HT-29 (cell line): ENCODE measurements at places on chromosomes 3 and 15.

DNA sequence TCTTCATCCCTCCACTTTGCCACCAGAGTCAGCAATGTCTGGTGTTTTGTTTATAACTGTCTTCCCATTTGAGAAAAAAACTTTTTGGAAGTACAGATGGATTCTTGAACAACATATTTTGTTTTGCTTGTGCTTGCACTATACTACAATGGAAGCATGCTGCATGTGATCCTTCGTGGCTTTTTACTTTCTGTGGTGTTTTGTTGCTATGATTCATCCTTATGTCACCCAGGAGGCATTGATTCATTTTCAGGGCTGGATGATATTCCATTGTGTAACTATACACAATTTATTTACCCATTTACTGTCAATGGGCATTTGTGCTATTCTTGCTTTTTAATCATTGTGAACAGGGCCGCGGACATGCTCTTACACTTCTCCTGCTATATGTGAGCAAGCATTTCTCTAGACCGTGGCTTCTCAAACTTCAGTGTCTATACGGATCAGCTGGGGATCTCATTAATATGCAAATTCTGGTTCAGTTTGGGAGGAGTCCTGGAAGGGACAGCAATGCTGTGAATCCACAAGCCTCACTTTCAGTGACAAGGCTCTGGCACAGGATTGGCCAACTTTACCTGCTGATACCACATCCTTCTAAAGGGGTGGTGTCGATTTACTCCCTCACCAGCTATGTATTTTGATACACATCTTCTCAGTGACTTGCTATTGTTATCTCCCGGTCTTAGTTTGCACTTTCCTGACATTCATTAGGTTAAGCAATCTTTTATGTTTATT lies 65.9 kb downstream of the POLR2M start:
- DNase-seq, result no peak

- DNase-seq, result no peak
Observed at GRCh38 chr15:80432345-80432702, 28.1 kb downstream of the ARNT2 start.

- no peak for DNase-seq
Observed at GRCh38 chr3:52352566-52352965, 36.4 kb downstream of the DNAH1 start.

DNA sequence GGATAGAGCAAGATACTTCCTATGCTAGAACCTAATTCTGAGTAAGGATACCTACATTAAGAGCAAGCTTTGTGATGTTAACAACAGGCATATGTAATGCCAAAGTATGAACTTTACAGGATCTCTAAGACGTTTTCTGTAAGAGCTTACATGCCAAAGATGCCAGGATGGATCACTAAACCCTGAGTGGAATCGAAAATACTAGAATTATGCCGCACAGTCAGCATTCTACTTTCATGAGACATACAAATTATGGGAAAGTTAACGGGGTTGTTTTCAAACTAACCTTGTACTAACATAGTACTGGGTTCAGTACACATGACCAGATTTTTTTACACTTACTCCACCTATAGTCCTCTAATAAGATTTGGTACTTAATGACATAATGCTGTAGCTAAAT lies 55.1 kb downstream of the AAGAB start:
- DNase-seq, result no peak

DNA sequence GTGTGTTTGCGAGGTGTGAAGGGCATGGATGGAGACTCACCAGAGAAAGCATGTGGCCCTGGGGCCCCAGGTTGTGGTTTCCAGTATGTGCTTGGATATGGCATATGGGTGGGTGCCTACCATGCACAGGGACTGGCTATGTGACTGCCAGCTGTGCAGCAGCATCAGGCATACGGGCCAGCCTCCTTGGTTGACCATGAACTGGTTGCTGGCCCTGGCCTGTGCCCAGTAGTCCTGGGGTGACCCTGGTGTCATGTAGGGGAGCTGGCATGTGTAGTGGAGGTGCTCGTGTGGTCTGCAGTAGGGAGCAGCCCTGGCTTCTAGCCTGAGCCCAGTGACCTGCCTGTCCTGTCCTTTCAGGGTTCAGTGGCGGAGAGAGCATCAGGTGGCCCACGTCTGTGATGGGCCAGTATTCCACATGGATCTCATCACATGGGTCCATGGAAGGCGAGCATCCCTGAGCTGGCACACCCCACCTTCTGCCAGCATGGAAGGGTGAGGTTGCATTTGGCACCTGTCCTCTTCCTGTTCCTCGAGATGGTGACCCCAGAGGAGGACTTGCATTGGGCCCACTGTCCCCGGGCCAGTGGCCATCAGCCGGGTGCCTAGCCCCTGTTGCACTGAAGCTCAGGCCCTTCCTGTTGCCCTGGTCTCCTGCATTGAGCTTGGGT lies 228.9 kb downstream of the SNRPN start:
- no peak for DNase-seq

- DNase-seq, result no peak
Observed at GRCh38 chr15:63234451-63234870, 42.9 kb upstream of the APH1B start.

DNA sequence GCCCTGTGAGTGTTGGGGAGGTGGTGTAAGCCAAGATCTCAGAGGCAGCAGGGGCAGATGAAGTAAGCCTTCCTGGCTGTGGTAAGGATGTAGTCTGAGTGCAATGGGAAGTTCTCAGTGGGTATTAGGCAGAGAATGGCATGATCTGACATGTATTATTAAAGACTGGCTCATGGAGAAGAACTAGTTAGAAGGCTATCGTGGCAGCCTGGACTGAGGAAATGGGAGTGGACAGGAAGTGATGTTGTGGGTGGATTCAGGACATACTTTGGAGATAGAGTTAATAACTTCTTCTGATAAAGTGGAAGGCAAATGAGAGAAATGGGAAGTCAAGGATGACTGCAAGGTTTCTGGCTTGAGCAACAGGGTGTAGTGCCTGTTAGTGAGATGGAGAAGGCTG lies 250.9 kb upstream of the CFAP20DC start:
- no peak for DNase-seq

- DNase-seq, result peak; percentile 78
Observed at GRCh38 chr15:44591326-44591725, 54.4 kb downstream of the EIF3J start.

- DNase-seq, result no peak
Observed at GRCh38 chr3:173913397-173913796, 515.9 kb downstream of the NLGN1 start.

DNA sequence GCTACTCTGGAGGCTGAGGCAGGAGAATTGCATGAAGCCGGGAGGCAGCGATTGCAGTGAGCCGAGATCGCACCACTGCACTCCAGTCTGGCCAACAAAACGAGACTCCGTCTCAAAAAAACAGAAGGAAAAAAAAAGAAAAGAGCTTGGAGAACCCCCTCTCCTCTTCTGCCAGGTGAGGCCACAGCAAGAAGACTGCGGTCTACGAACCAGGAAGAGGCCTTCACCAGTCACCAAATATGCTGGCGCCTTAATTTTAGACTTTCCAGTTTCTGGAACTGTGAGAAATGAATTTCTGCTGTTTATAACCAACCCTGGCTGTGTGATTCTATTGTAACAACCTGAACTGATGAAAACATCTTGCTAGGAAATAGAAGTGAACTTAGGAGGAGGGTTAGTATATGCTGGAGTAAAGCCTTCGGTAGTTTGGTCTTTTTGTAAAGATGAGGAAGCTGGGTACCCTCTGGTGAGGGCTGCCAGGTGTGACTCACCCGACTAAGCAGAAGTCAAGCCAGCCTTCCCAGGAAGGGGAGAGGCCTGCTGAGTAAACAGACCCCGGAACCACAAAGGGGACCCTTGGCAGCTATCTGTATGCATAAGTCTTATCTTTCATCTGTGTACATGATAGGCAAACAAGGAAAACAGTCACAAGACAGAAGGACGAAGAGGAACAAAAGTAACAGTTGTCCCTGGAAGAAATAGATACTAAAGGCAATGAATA lies 78.7 kb downstream of the KLF13 start:
- DNase-seq, result peak; percentile 60

GRCh38 chr15:70524470-70524869 lies 238.9 kb downstream of the UACA start:
- DNase-seq, result no peak

DNA sequence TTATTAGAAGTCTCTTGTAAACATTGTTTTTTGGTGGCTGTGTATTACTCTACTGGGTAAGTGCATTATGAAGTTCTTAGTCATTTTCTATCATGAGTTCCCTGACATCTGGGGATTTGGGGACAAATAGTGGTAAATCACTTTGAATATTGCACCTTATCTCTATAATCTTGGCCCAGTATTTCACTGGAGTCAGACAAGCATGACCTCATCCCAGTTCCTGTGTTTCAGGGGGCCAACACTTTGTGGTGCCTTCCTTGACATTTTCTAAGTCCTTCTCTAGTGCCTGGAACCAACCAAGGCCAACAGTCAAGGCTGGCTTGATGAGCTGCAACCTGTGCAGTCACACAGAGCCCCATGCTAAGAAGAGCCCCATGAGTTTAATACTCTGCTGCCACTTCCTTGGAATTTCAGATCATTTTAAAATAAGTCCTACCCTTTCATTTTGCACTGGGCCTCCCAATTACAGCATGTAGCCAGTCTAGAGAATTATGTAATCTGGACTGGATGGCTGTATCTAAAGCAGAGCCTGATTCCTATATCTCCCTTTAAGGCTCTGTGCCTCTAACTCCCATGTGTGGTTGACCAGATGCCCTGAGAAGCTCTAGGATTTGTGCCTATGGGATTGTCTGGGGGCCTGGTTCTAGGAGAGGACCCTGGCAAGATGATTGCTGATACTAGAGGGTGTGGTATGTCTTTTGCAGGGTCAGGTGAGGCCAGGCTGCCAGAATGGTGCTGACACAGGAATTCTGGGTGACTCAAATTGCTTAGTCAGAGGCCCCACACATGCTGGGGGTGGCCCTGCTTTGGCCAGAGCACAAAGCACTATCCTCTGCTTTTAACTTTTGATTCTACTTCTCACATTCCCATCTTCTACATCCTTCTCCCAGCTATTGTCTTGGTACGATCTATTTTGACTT lies 319.6 kb upstream of the TBC1D5 start:
- DNase-seq, result no peak

DNA sequence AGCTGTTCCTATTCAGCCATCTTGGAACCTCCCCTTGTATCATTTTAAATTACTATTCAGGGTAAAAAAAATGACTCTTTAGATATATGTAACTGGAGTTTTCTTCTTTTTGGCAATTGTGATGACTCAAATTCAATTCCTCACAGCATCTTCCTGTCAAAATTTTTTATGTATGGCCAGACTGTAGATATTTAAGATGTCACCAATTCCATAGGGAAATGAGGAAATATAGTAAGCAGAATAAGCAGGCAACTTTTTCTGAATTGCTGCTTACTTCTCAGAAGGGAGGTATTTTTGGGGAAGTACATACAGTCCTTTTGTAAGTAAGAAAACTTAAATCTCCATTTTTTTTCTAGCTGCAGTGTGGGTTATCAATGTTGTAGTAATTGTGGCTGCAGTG lies 28.8 kb downstream of the EAF2 start:
- DNase-seq, result no peak

DNA sequence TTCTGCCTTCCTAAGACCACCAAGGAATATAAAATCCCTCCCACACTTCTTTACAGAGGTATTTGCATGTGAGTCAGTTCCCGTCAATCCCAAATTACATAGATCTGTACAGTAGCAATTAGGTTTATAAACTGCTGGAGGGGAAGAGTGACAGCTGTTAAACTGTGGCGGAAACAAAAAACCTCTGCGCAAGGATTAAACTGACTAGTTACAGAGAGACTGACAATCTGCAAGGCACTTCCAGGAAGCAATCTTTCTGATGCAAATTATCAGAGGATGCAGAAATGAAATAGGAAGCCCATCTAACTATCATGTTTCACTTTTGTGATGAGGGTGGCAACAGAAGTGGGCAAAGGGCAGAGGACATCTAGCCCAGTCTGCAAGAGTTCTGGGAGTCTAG lies 150.4 kb downstream of the RTP4 start:
- no peak for DNase-seq

DNA sequence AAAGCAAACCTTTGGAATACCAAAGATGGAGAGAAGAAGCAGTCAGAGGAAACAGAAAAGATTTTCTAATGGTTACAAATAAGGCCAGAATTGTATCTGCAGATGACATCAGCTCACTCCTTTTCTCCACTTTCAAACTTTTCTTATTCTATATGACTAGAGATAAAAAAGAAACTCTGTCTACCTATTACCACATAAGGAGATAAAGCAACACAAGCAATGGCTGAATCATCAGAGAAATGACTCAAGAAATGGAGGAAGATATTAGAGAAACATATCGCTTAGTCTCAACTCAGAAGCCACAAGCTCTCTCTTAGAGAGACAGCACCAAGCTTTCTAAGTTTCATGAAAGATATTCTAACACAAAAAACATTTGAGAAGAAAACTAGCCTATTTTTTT lies 784.0 kb downstream of the ZPLD1 start:
- no peak for DNase-seq

- DNase-seq, result no peak
Observed at GRCh38 chr3:104805042-104805441, 561.7 kb upstream of the ALCAM start.

DNA sequence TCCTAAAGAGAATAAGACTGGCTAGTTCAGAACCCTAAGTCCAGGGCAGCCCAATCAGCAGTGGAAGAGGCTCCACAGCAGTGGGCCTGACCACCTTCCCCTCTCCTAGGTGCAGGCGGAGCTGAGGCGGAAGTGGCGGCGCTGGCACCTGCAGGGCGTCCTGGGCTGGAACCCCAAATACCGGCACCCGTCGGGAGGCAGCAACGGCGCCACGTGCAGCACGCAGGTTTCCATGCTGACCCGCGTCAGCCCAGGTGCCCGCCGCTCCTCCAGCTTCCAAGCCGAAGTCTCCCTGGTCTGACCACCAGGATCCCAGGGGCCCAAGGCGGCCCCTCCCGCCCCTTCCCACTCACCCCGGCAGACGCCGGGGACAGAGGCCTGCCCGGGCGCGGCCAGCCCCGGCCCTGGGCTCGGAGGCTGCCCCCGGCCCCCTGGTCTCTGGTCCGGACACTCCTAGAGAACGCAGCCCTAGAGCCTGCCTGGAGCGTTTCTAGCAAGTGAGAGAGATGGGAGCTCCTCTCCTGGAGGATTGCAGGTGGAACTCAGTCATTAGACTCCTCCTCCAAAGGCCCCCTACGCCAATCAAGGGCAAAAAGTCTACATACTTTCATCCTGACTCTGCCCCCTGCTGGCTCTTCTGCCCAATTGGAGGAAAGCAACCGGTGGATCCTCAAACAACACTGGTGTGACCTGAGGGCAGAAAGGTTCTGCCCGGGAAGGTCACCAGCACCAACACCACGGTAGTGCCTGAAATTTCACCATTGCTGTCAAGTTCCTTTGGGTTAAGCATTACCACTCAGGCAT lies 33.7 kb downstream of the VIPR1 start:
- peak; percentile 26 for DNase-seq

GRCh38 chr3:62481962-62482361 lies 108.6 kb upstream of the FEZF2 start:
- DNase-seq, result no peak
